ENCODE measurements at places on chromosomes 7 and 10.

GRCh38 chr10:122746408-122746807 is 46.8 kb upstream of the C10orf120 start:
- DNase-seq = no peak

- no peak for DNase-seq
Measured at GRCh38 chr10:17673471-17674061, 29.6 kb downstream of the STAM start.

DNA sequence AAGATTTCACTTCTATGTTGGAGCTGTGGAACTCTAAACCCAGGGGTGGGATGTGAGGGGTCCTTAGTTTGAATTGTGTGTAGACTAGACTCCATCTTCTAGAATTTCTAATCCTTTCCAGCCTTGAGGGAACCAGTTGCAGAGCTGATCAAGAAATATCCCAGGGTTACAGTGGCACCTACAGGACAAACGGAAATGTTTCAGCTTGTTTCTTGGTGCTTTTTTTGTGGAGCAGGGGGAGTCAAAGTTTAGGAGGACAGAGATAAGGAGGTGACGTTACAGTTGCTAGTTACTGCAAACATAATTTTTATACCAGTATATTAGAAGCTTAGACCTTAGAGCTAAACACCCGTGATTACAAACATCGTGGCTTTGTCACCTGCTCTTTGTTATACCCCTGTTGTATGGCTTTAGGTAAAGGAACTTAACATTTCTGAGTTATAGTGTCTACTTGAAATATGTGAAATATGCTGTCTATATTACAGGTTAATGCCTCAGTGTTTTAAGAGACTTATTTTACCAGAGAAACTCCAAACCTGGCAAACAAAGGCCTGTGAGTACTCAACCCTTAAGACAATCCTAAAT is 84.5 kb upstream of the DYNC1I1 start:
- DNase-seq = no peak

DNA sequence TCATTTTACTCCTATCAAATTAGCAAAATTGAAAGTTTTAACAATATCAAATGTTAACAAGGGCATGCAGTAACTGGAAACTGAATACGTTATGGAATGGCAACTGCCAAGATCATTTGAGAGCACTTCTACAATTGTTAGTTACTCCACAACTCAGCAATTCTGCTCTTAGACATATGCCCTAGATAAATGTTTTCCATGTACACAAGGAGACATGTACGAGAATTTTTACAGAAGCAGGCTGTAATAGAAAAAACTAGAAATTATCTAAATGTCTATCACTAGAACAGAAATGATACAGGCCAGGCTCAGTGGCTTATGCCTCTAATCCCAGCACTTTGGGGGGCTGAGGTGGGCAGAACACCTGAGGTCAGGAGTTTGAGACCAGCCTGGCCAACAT is 7.0 kb downstream of the PSAP start:
- DNase-seq = no peak

DNA sequence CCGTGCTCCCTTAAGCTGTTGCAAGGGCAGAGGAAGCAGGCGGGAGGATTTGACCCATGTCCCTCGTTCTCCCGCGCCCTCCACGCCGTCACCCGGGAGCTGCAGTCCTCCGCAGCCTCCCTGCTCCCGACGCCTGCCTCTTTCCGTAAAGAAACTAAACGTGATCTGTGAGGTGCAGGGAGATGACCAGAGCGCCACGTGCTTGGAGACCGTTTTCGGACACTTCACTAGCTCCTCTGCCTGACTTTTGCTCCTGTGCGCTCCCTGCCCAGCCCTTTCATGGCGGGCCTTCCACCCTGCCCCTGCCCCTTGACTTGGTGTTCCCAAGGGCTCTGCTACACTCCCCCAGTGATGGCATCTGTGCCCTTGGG is 171.2 kb downstream of the LSM5 start:
- DNase-seq = no peak

- no peak for DNase-seq
Measured at GRCh38 chr7:96136600-96137239, 185.2 kb downstream of the SLC25A13 start.

DNA sequence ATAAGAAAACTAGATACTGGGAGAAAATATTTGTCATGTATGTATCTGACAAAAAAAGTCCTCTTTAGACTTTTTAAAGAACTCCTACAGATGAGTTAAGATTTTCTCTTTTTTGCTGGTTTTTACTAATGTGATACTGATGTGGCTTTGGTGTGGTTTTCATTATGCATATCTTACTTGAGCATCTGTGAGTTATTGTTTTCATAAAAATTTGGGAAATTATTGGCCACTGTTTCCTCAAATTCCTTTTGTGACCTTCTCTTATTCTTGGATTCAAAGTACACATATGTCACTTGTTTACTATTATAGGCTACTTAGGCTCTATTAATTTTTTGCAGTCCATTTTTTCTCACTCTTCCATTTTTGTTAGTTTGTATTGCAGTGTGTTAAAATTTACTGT is 89.0 kb downstream of the PPP1R9A start:
- no peak for DNase-seq

DNA sequence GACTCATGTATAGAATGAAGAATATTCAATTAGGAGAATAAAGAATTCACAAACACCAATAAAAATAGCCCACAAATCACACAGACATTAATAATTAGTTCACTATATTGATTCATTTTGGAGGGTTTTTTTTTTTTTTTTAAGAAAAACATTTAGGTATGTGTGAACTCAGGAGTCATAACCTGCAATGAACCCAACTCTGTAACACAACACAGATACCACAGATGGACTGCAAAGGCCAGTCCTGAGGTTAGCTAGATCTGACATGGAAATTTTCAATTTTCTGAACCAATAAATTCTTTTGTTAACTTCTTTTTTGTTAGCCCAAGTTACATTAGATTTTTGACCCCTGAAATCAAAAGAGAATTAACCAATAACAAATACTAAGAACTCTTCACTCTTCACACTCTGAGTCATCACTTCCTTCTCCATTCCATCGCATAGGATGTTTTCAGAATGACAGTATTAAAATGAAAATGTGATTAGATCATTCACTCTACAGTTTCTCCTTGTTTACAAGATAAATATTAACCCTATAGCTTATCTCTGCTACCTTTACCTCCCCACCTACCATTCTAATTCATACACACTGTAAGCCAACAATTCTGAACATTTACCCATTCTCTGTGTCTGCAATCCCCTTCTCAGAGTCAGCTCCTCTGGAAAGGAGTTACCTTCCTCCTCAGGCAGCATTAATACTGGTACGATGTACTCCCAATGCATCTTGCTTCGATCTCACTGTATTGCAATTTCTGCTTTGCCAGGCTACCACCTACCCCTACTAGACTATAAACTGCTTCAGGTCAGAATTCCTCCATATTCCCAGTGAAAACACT is 141.5 kb downstream of the LRRN3 start:
- no peak for DNase-seq

- DNase-seq = no peak
Measured at GRCh38 chr7:94433224-94433623, 38.5 kb downstream of the COL1A2 start.

- no peak for DNase-seq
Measured at GRCh38 chr10:29356931-29357330, 68.1 kb downstream of the LYZL1 start.

GRCh38 chr7:91169830-91170191 is 94.4 kb upstream of the FZD1 start:
- DNase-seq = no peak

- no peak for DNase-seq
Measured at GRCh38 chr7:8094164-8095140, 125.9 kb downstream of the GLCCI1 start.

DNA sequence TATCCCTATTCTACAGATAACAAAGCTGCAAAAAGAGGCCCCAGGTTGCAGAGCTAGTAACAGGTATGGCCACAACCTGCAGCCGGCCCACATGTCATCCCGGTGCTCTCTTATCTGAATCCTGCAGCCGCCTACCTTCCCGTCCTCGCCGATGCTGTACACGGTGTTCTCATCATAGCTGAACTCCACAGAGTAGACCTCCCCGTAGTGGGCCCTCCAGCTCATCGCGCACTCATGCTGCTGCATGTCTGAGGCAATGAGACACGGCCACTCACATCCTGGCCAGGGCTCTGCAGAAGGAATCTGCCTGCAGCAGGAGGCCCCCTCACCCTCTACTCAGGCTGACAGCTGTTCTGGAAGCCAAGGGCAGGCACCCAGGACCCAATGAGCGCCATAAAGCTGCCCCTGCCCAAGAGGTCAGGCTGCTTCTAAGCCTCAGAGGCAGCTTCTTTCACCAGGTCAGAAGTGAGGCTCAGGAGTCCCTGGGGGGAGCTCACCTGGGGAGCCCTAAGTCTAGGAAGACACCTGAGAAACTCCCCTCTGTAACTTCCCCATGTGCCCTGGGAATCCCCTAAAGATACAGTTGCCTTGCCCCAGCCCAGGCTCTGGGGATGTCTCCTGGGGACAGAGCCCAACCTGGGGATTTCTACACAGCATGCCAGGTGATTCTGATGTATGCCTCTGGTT is 17.9 kb upstream of the CYREN start:
- no peak for DNase-seq

GRCh38 chr10:43407148-43407575 is 1.8 kb downstream of the HNRNPF start:
- DNase-seq = no peak

Data from Jurkat, Clone E6-1 (cell line).